ENCODE measurements at places on chromosomes 6 and 20.

DNA sequence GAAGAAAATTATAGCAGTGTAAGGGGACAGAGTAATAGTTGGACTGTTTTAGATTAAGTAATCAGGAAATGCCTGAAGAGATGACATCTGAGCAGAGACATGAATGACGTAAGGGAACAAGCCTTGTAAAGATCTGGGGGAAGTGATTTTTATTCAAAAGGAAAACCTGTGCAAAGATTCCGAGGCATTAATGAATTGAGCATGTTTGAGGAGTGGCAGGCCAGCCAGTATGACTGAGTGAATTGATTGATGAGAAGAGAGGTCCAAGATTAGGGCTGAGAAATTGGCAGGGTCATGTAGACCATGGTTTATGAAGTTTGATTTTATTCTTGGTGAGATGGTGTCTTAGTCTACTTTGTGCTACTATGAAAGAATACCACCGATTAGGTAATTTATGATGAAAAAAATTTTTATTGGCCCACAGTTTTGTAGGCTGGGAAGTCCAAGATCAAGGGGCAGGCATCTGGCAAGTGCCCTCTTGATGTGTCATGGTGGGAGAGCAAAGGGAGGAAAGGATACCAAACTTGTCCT is 95.1 kb downstream of the LIN28B start:
- no peak for DNase-seq

- DNase-seq, result peak; percentile 87
Observed at GRCh38 chr20:41003143-41003935, 25.3 kb upstream of the TOP1 start.

- DNase-seq, result no peak
Observed at GRCh38 chr6:151765444-151765886, 42.0 kb upstream of the ESR1 start.

DNA sequence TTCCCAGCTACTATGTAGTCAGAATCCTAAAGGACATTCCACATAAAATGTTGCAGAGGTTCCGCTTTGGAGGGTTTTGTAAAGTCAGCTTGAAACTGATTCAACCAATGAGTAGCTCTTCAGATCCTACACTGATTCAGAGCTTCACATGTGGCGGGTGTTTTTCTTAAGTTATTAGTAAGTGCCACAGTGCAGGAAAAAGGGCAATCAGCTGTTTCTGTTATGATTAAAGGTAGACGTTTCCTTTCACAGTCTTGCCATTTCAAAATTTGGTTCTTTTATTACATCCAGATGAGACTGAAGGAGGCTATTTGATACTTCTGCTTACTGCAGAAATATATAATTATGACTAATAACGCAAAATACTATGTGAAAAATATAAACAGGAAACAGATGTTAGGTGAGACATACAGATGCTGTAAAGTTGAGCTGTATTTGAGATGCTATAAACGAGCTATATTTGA is 443.9 kb downstream of the CDKAL1 start:
- no peak for DNase-seq

DNA sequence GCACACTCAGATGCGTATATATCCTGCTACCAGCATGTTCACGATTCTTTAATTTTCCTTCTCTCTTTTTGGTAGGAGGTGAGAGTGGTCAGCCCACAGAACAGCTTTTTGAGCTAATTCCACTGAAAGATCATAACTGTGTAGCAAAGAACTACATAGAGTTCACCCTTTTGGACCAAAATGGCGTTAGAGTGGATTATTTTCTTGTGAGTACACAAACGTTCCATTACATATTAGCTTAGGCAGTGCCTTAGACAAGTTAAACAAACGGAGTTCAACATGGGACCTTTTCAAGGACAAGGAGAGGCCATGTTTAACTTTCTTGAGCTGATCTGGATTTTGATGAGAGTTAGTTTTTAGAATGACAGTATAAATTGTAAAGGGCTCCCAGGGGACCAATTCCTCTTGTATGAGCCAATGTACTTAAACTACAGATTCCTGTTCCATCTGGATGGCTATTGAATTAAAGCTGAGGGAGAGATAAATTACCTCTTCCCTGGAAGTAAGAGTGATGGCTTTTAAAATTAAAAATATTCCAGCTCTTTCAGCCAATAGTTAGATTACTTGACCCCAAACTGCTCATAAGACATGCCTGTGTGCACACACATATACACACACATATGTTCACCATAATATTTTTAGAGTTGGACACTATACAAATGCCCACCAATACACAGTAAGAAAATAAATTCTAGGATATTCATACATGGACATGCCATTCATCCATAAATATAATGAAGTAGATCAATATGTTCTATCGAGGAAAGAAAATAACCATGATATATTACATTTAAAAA is 25.6 kb upstream of the ARMH2 start:
- DNase-seq, result no peak

- DNase-seq, result no peak
Observed at GRCh38 chr6:70379473-70380013, 33.8 kb upstream of the FAM135A start.

DNA sequence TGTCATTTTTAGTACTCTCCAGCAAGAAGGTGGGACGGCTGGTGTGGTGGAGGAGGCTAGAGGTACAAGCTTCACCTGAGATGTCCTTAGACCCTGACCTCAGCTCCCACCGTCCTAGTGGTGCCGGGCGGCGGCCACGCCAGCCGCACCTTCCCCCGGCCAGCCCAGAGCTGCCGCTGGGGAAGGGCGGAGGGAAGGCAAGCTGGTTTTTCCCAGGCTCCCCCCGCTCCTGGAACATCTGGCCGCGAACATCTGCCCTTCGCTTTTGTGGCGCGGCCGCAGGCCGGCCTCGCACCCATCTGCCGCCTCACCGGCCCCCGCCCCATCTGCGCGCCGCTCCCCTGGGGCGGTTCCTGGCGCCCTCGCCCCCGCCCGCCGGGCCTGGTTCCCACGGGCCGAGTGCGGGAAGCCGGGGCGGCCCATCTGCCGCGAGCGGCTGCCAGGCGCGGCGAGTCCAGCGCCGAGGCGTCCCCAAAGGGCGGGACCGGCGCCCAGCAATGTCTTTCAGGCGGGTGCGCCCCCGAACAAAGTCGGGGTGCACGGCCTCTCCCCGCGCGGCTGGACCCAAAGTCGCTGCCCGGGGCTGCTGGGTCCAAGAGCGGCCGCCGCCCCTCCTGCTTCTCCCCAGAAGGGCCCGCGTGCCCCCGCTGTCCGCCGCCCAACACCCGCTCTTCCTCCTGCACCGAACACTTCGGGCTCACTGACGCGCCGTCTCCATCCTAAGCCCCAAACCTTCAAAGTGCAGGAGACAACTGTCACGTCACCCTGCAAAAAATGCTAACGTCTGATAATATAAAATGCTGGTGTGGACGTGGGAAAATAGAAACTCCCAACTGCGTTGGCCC is 17.3 kb upstream of the ID1 start:
- DNase-seq, result no peak

DNA sequence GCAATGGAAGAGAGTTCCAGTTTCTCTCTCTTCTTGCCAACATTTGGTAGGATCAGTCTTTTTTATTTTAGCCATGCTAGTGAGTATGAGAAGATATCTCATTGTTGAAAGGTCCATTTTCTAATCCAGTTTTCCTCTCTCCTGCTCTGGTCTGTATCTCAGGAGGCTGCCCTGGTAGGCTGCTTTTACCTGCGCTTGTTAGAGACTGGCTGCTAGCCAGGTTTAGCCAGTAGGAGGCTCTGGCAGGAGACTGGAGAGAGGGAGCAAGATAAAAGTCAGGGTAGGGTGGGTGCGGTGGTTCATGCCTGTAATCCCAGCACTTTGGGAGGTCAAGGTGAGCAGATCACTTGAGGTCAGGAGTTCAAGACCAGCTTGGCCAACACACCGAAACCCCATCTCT is 68.6 kb upstream of the FOXP4 start:
- no peak for DNase-seq

DNA sequence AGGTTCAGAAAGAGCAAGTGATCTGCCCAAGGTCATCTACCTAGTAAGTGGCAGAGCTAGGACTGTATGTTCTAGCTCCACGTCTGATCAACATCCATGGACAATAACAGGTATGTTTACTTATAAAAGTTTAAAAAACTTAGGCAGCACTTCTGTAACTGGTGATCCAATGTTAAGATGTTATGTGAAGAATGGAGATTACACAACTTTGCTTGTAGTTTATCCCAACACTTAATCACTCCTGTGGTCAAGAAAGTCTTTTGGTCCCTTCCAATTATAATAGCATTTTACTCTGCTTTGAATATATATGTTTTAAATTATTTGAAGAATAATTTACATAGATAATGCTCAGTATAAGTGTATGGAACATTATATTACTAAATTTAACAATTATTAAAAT is 4.8 kb downstream of the FBXO30 start:
- DNase-seq, result no peak

DNA sequence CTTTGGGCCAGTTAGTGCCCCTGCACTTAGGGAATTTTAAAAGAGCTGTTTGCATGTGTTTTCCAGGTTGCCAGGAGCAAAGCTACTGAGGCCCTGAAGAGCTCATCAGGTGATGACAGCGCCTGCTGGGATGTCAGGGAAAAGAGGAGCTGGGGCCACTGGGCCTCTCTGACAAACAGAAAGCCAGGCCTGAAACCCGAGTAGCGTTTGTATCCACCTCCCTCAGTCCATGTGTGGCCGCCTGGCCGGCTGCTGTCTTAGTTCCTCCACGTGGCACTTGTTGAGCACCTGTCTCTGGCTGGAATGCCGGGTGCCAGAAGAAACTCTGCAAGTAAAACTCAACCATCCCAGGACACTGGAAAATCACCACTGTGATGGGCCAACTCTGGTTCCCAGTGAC is 601.2 kb downstream of the CDH26 start:
- DNase-seq, result no peak

- DNase-seq, result no peak
Observed at GRCh38 chr6:109477725-109478124, 5.3 kb downstream of the ZBTB24 start.

Measured in posterior vena cava (tissue), 2 donors.